Stimulated activated CD4-positive, alpha-beta T cell treated with anti-CD3 and anti-CD28 coated beads, TNF-alpha, amount 100 ng/mL, for 1 hour (primary cell): ENCODE measurements at places on chromosomes 12 and 14.

GRCh38 chr12:41224066-41224465, 35.9 kb downstream of the PDZRN4 start:
- no peak for DNase-seq

- no peak for DNase-seq
Measured at GRCh38 chr14:62053188-62053587, 291.0 kb downstream of the SNAPC1 start.

GRCh38 chr12:96861656-96862055, 45.4 kb upstream of the NEDD1 start:
- DNase-seq, result no peak

DNA sequence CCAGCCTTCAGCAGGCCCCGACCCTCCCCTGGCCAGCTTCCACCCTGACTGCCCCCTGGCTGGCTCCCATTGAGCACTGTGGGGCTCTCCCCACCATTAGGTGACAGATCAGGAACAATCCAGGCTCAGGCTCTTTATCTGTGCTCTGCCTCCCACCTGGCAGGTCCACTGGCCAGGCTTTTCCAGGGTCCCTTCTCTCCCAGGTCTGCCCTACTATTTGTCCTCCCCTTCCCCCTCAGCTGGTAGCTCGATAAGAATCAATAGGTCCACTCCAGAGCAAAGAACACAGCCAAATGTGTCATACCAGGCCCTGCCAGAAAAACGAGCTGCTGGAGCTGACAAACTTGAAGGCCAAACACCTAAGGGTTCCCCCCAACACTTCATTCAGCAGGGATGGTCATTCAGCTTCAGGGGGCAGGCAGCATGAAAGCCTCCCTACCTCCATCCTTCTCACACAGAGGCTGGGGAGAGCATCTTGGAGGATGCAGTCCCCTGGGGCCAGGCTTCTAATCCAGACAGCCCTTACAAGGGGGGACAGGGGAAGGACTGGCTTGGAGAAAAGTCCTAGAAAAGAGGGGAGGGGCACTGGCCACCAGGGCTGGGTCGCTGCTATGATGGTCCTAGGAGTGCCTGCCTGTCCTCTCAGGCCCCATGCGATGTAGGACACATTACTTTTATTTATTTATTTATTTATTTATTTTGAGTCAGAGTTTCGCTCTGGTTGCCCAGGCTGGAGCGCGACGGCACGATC, 1.9 kb upstream of the KRT18 start:
- no peak for DNase-seq

DNA sequence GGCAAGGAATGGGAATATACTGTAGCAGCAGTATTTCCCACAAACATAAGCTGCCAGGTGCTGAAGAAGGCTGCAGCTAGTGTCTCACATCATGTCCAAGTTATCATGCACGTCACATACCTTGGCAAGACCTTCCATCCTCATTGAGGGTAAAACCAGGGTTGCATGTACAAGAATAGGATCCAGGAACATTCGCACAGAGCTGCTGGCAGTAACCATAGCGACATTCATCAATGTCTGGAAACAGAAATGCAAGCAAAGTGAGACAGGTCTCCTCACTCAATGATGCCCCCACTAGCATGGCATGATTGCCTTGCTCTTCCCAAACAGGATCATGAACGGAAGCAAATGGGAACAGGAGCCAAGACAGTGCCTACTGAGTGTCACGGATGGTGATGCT, 23.8 kb upstream of the TC2N start:
- DNase-seq, result no peak

DNA sequence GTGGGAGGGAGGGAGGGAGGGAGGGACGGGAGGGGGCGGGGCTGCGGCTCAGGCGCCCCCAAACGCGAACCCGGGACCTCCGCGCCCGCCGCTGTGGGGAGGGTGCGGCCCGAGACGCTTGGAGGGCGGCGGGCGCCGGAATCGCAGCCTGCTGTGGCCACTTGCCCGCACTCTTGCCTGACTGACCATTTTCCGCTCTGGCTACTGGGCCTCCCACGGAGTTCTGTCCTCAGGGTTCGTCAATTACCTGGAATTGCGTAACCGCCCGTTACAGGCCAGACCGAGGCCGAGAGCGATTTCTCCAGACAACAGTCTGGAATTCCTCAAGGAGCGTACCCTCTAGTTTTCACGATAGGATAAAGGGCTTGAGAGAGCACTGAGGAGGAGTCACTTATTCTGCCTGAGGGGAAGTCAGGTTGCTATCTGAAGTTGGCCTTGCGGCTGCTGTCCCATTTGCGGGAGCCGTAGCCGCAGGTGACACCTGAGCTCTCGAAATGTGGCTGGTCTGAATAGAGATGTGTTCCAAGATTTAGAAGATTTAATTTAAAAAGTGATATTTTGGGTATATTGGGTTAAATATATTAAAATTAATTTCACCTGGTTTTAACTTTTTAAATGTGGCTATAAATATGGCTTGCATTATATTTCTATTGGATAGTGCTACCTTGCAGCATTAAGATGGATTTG, 446 bp upstream of the ZNF641 start:
- no peak for DNase-seq

DNA sequence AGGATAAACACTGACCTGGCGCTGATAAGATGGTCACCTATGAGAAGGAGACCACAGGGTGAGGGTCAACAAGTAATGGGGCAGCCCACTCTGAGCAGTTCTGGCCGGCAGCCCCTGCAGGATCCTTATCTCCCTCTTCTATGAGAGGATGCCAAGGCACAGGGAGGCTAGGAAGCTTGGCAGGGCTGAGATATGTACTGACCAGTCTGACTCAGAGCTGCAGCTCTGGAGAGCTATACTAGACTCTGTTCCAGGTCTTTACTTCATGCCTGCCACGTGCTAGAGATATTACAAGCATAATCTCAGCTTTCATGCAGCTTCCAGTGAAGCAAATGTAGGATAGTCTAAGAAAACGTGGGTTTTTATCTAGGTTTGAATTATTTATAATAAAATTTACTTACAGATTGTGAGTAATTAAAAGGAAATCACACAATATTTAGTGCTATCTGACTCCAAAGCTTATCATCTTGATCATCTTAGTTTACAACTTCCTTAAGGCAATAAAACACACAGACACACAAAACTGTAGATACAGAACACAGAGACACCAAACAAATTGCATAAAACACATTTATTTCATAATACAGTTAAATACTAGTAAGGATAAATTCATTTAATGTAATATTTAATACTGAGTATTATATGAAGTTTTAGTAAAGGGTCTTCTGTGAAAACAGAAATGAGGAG, 32.3 kb downstream of the GIT2 start:
- no peak for DNase-seq

DNA sequence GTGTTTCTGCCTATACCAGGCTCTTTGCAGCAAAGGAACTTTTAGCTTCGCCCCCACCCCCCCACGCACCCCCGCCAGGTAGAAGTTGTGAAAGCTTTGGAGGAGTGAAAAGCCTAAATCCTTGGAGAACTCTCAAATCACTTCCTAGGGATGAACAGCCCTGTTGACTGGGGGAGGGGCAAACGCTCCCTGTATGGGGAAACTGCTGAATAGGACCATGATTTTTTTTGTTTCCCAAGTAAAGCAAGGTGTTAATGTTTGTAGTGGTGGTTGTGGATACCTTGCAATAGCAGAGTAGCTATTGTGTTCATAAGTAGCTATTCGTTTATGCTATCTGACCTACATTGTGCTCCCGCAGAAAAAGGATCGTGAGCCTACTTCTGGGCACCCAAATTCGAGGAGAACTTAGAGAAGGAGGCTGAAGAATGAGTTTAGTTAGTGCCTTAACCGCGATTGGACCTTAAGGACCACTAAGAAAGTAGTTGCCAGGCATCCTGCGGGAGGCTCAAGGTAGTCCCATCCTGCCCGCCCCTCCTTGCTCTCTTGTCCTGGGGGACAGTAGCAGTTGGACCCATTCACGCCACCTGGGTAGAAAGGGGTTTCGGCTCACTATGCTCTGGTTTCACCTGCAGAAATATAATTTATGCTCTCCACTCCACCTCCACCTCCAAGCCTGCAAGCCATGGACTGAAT, 901 bp upstream of the NFKBIA start:
- no peak for DNase-seq

GRCh38 chr12:113173081-113173698, 12.1 kb downstream of the DDX54 start:
- DNase-seq, result no peak

GRCh38 chr12:56766535-56766934, 3.4 kb downstream of the HSD17B6 start:
- DNase-seq, result no peak

- DNase-seq, result no peak
Measured at GRCh38 chr14:35149239-35149638, 26.9 kb downstream of the PRORP start.

- no peak for DNase-seq
Measured at GRCh38 chr14:74549588-74549987, 56.0 kb downstream of the ISCA2 start.

- no peak for DNase-seq
Measured at GRCh38 chr12:113996026-113996425, 29.9 kb upstream of the RBM19 start.

- DNase-seq, result no peak
Measured at GRCh38 chr12:54006559-54007220, 2.1 kb upstream of the HOXC8 start.

DNA sequence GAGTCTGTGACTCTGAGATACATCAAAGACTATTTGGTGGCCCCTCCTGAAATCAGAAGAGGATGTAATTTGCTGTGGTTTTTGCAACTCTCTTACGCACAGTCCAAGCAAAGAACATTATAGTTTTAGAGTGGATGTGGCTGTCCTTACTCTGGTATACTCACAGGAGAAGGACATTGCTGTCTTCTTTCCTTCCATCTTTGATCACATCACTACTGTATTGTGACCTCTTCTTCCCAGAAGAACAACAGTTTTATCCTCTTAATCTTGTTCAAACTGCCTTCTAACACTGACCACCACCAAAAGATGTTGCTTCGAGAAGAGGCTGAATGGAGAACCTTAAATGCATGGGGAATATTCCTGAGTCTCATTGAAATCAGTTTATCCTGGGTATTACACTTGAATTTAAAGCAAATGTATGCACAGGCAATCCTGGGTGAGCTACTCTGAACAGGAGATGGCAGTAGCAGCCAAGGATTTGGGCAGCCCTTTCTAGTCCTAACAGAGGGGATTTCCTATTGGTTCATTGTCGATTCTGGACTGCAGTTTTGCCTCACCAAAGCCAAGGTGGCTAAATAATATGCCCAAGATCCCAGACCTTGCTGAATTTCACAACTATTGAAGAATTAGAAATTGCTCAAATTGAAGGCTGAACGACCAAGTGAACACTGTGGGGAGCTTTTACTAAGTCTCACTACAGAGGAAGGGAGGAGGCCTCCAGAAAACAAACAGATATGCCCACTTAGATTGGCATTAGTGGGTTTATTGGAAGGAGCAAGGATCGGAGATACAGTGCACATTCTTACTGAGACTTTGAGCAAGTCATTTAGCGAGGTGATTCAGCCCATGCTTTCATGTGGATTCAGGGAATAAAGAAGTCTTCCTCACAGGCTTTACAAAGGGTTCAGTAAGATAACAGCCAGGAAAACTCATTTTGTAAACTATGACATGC, 282.8 kb downstream of the PAWR start:
- DNase-seq, result no peak

DNA sequence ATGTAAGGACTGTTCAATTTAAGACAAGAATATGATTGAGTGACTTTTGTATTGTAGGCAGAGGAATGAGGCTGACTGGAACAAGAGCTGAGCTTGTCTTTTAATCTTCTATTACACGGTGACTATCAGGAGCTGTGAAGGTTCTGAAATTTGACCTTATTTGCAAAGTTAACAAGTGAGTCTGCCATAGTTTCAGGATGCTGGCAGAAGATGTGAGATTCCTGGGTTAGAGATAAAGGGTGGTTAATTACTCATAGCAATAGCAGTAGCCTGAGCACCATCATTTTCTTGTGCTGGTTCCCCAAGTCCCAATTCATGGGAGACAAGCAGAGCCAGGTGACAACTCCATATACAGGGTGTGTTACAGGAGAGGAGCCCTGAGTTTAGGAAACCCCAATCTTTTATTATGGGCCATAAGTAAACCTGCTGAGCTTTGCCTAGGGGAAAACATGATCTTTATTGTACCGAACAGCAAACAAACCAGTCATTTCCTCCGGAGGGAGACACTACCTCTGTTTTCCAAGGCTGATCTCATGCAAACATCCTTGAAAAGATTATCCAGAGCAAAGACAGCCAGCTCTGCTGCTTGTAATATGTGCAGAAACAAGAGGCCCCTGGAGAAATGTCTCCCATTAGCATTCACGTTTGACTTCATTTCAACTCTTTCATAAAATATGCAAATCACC, 51.7 kb upstream of the DDX11 start:
- no peak for DNase-seq

DNA sequence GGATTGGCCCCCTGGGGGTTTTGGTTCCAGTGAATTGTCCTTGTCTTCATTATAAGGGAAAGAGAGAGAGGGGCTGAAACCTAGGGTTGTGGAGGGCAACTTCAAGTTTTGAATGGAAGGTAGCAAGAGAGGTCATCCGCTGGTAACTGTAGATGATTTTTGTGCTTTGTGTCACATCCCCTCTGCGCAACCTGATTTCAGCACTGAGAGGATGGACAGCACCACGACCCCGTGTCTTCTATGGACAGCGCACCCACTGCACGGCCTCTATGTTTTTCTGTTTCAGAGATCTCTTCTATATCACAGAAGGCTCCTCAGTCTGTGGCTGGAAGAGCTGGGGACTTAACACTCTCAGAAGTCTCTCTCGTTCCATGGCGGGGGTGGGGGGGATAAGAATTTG, 127.0 kb upstream of the RPH3A start:
- DNase-seq, result no peak

DNA sequence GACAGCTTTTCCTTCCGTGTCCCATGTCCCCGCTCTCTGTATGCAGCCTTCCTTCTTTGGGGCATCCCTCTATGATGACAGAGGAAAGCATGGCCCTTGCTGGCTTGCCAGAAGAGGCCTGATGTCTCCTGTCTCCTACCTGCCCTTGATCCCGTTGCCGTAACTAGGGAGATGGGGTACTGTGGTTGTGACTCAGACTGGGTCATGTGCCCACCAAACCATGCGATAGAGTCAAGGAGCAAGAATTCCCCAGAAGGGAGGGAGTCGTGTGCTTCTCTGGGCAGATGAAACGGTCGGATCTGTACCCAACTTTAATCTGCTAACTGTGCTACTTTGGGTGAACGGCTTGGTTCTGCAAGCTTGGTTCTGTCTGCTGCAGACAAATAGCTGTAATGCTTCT, 99.1 kb upstream of the DYNC1H1 start:
- DNase-seq, result no peak
